ENCODE measurements at places on chromosomes 5 and 9.

- no peak for DNase-seq
Measured at GRCh38 chr9:79131246-79131774, 440.5 kb upstream of the TLE4 start.

- no peak for DNase-seq
Measured at GRCh38 chr5:15387931-15388524, 112.0 kb upstream of the FBXL7 start.

GRCh38 chr9:84821431-84821830, 151.9 kb downstream of the NTRK2 start:
- no peak for DNase-seq

DNA sequence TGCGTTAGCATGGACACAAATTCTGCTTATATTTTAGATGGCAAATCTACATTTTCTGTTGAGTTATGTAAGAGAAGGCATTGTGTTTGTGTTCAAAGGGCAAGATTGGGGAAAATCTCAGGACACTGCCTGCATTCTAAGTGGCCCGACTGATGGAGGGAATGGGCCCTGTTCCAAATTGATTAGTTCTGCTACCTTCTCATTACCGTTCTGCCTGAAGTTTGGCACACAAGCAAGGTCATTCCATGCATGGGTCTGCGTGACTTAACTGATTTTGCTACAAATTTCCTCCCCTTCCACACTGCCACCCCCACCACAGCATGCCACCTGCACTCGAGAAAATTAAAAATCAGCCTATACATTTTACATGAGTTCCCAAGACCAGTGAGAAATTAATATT, 409.9 kb downstream of the BRINP1 start:
- no peak for DNase-seq

DNA sequence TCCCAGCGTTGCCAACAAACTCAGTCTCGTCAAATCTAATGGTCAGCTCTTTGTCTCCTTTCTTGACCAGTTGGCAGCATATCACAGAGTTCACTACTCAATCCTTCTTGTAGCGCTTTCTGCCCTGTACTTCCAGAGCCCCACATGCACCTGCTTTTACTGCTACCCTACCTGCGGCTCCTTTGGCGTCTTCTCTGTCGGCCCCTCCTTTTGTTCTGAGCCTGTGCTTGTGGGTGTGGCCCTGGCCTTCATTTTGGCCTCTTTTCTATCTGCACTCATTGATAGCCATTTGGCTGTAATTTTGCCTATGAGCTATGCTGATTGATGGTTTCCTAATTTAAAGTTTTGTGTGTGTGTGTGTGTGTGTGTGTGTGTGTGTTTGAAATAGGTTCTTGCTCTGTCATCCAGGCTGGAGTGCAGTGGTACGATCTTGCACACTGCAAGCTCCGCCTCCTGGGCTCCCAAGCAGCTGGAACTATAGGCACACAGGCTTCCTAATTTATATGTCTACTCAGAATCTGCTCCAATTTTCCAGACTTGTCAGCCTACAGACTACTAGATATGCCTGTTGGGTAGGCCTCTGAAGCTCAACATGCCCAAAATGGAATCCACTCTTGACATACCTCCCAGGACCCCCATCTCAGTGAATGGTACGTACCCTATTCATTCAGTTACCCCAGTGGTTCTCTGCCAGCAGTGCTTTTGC, 32.3 kb downstream of the ARPC5L start:
- DNase-seq = no peak

- DNase-seq = no peak
Measured at GRCh38 chr5:113056988-113057387, 80.4 kb downstream of the DCP2 start.

DNA sequence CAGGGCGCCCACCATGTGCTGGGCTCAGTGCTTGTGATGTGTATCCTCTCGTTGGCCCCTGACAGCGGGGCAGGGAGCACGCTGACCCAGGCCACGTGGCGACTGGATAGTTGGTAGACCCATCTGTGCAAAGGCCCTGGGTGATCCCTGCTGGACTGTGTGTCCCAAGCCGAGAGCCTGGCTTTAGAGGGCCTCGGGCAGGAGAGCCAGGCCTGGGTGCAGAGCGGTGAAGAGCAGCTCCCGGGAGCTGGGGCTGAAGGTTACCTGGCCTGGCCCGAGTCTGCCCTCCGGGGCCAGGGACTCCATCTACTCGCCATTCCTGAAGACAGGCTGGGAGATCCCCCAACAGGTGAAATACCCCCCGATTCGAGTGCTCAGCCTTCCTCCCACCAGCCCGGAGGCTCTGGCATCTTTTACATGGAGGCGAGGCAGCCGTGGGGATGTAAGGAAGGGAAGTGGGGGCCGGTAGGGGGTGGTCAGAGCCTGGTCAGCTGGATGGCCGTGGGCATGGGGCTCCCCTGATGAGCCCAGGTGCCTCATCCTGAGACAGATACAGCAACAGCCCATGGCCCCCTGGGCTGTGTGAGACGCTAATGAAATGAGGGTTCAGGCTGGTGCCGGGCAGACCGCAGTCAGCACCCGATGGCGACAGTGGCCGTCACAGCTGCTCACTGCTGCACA, 19.0 kb downstream of the NCS1 start:
- DNase-seq = no peak

- DNase-seq = no peak
Measured at GRCh38 chr9:8778356-8778755, 978.8 kb upstream of the DMAC1 start.

GRCh38 chr9:71509054-71509453, 259.3 kb downstream of the CEMIP2 start:
- DNase-seq = no peak

DNA sequence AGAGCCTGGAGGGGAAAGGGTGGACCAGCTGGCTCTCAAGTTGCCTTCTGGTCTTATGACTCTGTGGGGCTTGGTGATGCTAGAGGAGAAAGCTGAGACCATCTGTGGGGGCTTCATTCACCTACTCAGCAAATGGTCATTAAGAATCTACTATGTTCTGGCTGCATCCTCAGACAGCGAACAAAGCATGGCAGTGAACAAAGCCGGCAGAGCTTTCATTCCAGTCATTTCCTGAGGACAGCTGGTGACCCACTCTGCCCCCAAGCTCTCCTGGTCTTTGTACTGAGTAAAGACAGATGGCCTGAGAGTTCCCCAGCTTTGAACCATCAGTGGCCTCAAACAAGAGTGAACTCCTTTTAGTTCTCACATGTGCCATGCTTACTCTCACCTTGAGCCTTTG, 48.0 kb downstream of the FGF1 start:
- no peak for DNase-seq

GRCh38 chr5:176886336-176887251, 12.6 kb downstream of the HK3 start:
- no peak for DNase-seq

GRCh38 chr9:136091582-136092352, 3.3 kb downstream of the NACC2 start:
- DNase-seq = no peak

GRCh38 chr9:124450241-124450924, at the start of gene ADGRD2:
Gene ADGRD2, plus strand, starts transcription at chr9:124450451. Its CDS starts 1,216 bp downstream, at chr9:124451667.
- DNase-seq = no peak

GRCh38 chr5:126351153-126351552, 72.1 kb upstream of the GRAMD2B start:
- no peak for DNase-seq

- DNase-seq = no peak
Measured at GRCh38 chr9:16521868-16522411, 348.5 kb downstream of the BNC2 start.

DNA sequence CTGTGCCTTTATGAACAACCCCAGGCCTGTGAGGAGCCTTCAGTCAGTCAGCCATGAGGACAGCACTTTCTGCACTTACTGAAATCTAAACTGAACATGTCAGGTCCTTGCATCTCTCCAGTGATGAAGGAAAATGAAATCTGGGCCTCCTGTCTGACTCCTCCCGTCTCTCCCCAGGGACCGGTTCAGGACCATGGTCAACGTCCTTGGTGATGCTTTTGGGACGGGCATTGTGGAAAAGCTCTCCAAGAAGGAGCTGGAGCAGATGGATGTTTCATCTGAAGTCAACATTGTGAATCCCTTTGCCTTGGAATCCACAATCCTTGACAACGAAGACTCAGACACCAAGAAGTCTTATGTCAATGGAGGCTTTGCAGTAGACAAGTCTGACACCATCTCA, 77.0 kb upstream of the PLPP6 start:
- no peak for DNase-seq
